ENCODE measurements at places on chromosomes 5 and 9.

- DNase-seq: no peak
These were observed 128.1 kb downstream of the FBXO38 start for GRCh38 chr5:148511810-148512347.

DNA sequence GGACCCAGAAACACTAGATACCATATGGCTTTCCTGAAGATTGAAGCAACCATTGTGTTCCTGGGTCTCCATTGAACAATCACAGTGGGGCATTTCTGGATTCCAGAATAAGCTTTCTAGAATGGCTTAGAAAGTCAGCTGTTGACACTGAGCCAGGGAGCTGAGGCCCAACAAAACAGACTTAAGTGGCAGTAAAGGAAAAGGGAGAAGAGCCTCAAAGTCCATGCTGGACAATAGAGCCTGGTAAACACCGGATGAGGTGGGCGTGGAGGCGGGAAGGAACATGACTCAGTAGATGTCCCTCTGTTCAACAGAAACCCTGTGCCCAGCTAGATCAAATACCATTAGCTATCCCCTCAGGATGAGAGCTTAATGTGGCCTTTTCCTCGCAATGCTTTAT is 14.8 kb downstream of the SPARC start:
- DNase-seq: no peak

- DNase-seq: no peak
These were observed 49.9 kb downstream of the USP20 start for GRCh38 chr9:129885018-129885669.

- DNase-seq: peak; percentile 28
These were observed 56.4 kb upstream of the RNF130 start for GRCh38 chr5:180127682-180128670.

DNA sequence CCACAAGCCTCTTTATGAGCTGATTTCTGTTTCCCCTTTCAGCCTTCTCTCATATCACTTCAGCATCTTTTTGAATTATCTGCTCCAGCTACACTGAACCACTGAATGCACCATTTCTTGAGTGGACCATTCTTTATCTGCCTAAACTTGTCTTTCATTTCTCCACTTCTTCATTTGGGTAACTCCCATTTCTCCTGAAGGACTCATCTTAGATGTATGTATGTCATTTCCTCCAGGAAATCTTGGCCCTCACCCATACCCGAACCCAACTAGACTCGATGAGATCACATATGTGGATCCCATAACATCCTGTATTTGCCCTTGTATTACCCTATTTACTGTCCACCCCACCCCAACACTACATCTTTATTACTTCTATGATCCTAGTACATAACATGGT is 249.8 kb downstream of the KIF4B start:
- no peak for DNase-seq

GRCh38 chr9:91289244-91289643 is 72.5 kb downstream of the AUH start:
- DNase-seq: no peak

DNA sequence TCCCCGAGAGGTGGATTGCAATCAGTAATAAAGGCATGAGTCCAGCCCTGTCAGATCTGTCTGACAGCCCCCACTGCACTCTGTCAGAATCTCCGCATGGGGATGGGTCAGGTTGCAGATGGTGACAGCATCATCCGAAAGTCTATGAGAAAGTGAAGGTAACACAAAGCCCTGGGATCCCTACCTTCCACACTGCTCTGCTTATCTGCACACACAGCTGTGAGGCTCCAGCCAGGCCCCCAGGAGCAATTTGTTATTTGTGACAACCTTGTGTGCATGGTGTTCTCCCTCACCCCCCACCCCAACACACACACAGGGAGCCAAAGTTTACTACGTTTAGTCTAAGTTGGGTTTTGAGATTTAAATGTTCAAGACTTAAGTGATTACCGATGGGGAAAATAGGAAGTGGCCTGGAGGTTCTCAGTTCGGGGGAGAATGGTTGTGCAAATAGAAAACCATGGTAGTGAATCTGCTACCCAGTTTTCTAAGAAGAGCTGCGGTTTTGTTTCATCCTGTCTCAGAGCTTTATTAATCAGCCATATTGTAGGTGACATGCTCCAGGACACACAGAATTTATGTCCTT is 92.7 kb downstream of the SV2C start:
- DNase-seq: no peak

- DNase-seq: no peak
These were observed 2.8 kb upstream of the NFIB start for GRCh38 chr9:14316602-14317300.

- no peak for DNase-seq
These were observed 14.9 kb downstream of the BNIP1 start for GRCh38 chr5:173159256-173159655.

GRCh38 chr9:131060900-131061630 is 35.3 kb upstream of the AIF1L start:
- no peak for DNase-seq

DNA sequence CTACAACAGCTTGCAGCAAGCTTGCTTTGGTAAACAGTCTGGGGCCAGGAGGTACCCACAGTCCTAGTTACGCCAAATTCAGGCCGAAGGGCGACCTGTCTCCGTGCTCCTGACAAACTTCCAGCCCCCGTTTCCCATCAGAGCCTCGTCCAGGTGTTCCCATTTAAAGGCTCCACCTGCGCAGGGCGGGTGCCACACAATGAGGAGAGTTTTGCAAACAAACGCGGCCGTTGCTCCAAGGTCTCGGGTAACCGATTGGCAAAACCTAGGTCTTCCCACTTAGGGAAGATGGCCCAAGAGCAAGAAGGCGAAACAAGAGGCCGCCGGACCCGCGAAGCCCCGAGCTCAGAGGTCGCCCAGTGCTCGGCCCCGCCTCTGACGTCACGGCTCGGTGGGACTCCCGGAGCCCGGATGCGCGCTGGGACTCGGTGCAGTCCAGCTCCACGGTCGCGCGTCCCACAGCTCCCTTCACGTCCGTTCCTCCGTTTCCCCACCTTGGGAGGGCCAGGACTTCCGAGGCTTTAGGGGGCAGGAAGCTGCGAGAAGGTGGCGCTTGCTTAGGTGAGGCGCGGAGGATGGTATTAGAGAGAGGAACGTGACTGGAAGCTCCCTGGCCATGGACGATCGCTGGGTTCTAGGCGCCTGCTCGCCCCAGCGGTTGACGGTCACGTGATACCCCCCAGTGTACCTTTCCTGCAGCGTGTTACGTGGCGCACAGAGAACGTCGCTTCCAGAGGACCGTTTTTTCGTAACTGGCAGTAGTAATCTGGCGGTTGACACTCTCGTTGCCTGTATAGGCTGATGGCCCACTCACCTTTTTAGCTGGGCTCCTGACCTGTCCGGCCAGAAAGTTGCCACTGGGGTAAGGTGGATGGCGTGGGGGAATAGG is 41.8 kb upstream of the KDM4C start:
- DNase-seq: peak; percentile 37

DNA sequence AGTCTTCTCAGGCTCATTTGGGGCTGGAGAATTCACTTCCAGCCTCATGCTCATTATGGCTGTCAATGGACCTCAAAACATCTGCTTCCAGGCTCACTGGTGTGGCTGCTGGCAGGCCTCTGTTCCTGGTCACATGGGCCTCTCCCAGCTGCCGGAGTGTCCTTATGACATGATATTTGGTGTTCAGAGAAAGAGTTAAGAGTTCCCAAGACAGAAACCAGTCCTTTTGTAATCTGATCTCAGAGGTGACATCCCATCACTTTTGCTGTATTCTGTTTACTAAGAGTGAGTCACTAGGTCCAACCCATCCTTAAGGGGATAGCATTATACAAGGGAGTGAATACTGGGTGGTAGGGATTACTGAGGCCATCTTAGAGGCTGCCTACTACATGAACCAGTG is 104.6 kb downstream of the CACNA1B start:
- DNase-seq: no peak

DNA sequence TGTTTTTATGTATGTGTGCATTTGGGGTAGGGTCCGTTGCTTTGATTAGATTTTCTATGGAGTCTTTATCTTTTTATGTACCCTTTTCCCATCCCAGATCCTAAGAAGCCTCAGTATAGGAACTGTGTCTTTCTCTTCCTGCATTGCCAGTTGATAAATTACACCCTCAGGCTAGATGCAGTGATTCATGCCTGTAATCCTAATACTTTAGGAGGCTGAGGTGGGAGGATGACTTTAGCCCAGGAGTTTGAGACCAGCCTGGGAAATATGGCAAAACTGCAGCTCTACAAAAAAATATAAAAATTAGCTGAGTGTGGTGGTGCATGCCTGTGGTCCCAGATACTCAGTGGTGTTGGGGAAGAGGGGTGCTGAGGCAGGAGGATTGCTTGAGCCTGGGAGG is 40.2 kb downstream of the NLN start:
- DNase-seq: no peak

GRCh38 chr5:28714907-28715698 is 1676.7 kb upstream of the CDH9 start:
- DNase-seq: no peak

DNA sequence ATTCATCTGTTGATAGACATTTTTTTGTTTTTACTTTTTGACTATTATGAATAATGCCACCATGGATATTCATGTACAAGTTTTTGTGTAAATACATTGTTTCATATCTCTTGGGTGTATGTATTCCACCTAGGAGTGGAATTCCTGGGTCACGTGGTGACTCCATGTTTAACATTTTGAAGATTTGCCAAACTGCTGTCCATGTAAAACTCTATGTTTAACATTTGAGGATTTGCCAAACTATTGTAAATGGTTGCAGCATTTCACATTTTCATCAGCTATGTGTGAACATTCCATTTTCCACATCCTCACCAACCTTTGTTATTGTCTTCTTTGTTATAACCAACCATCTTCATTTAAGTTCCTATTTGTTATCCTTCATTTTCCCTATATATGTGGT is 12.2 kb downstream of the TMEFF1 start:
- DNase-seq: no peak

DNA sequence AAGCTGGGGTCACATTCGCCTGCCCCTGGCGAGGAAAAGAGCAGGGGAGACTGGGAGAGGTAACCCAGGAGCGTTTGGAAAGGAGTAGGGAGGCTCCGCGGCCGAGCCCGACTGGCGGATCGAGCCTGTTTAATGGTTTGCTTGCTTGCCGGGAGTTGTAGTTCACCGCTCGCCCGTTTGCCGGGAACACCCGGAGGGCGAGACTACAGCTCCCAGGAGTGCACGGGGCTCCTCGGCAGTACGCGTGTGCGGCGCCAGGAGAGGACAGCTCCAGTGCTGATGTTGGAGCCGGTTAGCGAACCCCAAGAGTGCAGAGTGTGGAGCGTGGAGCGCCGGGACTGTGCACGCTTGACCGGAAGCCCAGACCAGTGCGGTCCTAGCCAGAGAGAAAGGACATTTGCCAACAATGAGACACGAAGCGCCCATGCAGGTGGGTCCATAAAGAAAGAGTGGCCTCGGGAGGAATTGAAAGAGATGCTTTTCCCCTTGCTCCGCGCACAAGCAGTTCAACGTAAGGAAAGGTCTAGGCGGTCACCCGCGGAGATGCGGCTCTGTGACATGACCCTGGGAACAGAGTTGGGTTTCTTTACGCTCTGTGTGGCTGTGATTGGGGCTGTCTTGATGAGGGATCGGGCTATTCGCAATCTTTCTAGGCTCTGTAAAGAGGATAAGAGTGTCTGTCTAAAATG is at the start of gene RAB3C:
Gene RAB3C (plus strand): TSS at position 273 of the 689 bp plus-strand sequence. CDS start 134 bp downstream, at position 407.
- DNase-seq: peak; percentile 51

DNA sequence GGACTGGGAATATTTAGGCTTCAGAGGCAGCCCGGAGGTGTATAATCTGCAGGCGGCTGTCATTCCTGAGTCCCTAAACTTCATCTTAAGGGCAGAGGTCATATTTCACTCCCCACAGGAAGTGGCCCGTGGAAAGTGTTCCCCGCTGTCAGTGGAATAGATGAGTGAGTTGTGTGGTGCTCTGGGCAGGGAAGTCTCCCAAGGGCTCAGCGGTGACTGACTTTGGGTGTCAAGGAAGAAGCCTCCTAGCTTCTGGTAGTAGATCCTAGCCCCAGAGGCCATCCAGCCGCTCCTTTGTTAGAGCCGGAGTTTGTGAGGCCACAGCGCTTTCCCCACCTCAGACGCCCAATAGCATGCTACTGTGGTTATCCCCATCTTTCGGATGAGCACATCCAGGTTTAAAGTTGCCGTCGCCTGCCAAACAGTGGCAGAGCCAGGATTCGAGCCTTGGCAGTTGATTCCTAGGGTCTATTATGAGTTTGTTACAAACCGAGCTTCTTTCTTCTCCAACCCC is 38.9 kb upstream of the TIFAB start:
- no peak for DNase-seq

GRCh38 chr9:75051285-75051684 is 23.2 kb upstream of the CARNMT1 start:
- DNase-seq: no peak

DNA sequence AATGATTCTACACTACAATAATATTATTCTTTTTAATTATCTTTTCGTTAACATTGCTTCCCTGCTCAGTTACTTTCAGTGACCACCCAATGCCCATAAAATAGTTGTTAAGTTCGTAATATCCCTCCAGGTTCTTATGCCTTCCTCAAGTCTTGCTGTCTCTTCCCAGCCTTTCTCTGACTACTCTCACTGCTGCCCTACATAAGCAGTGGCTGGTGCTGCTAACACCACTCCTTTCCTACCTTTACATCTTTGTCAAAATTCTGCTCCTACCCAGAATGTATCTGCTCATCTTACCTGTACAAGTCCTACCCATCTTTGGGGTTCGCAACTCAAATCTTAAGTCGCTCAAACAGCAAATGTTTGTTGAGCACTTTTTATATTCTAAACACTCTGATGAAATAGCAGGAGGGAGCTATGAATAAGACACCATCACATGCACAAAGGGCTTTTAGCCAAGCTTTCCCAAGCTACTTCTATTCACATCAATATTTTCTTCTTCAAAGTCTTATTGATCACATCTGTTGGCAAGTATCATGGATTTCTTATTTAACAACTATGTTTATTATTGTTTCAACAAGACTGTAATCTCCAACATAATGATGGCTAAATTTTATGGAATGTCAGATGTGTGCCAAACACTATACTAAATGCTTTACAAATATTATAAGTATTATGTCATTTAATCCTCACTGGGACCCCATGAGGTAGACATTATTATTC is 29.5 kb downstream of the SLC25A46 start:
- DNase-seq: no peak

DNA sequence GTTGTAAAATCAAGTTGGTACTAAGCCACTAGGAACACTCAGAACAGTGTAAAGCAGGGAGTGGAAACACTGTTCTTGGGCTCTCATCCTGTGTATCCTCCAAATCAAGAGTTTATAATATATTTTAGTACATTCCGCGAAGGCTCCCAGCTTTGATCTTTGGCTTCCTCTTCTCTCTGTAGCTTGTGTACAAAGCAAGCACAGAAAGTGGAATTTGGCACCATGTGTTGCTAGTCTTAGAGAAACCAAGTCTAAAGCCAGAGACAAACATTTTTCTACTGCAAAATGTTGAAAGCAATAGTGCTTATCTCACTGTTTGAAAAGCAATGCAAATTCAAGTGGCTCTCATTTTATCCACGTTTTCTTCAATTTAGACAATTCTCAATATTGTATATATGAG is 1893.3 kb upstream of the WWC1 start:
- no peak for DNase-seq

Measured in 8988T (cell line).